Posterior cingulate gyrus (tissue), 11 donors: ENCODE measurements at places on chromosomes 1 and 21.

- DNase-seq: no peak
These were observed 26.2 kb downstream of the RSBN1 start for GRCh38 chr1:113786069-113786468.

GRCh38 chr1:34582356-34582755 lies 172.5 kb upstream of the GJB5 start:
- no peak for DNase-seq

DNA sequence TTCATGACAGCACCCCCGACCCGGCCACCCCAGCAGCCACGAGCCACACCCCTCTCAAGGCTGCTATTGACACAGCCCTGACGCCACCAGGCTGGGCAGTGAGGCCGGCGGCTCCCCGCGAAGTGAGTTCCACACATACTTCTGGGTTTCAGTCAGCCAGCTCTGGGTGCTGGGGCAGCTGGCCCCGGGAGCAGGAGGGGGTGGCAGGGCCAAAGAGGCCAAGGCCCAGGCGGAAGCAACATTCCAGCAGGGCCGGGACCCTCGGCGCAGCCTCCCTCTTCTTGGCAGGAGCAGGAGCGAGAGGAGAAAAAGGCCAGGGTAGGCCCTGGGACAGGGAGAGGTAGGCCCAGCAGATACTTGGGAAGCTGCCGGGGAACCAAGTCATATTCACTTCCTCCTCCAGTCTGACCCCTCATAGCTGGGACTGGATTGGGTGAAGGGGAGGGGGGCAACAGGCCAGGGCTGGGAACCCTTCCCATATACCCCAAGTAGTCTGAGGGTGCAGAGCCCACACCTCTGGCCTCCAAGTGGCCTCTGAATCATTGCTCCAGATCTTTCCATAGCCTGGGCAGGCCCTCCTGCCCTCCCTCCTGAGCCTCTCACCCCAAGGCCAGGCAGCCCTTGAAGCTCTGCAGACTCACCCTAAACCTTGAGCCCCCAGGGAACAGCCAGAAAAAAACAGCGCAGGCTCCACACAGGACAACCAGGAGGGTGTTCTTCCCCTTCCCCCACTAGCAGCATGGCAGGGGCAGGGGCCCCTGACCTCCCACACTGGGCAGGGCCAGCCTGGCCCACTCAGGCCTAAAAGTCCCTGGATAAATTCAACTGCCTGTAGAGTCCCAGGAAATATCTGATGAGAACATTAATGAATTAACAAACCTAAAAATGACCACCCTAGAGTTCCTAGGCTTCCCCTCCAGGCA lies 5.7 kb downstream of the HSPG2 start:
- DNase-seq: no peak

DNA sequence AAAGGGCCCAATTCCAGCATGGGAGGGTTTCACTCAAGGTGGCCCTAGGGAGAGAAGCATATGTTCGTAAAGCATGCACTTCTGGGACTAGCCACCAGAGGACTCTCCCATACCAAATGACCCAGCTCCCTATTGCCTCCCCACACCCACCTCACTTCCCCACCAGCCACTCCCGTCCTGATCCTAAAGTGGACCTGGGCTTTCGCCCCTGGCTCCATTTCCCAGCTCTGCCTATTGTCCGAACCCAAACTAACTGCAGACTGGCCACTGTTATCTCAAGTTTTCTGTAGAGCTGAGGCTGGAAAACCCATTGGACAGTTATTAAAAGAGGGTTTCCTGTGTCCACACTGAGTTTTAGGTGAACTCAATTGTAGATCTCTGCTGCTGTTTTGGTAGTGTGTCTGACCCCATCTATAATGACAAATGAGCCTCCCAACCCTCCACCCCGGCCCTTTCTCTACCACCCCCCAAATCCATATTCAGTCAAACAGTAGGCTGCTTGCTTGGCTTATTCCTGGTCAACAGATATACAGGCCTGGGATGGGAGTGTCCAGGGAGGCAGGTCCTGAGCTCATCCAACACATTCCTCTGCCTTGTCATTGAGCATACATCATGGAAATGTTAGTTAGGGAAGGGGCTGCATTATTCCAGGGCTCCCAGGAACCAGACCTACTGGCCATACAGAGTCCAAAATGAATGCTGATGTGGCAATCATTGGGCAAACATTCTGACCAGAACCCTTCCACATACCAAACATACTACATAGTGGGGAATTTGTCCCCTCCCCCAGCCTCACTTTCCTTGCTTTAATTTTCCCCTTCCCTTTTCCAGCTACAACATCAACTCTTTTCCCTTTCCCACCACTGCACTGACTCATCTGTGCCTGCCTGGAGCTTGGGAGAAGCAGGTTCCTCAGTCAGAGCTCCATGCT lies 59.2 kb downstream of the ABCA4 start:
- DNase-seq: no peak

GRCh38 chr1:225664762-225665161 lies 11.8 kb upstream of the ENAH start:
- no peak for DNase-seq

- DNase-seq: no peak
These were observed 18.2 kb downstream of the KIF1B start for GRCh38 chr1:10228528-10228927.

DNA sequence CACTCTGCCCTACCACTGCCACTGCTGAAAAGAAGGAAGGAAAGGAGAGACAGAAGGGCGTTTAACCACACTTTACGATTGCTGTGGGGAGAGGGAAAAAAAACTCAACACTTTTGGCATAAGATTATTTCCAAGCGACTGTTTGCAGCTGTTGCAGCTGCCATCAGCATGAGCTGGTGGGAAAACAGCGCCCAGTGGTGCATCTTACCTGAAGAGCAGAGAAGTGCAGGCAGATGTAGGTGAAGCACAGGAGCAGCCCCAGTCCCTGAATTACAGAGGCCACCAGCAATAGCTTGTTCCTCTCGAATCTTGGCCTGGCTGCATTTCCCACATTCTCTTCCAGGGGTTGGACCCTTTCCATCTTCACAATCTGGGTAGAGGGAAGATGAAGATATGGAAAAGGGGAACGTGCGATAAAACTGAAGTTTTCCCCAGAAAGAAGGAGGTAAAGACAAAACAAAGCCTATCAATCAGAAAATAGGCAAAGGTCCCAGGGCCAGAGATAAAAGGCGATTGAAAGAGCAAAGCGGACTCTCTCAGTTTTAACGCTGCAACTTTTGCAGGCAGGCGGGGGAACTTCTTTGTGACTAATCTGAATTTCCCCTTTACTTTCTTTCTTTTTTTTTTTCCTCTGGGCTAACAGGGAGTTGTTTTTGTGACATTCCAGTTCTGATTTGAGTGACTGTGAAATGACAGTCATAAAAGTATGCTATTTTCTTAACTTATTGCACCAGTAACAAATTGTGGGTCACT lies at the start of gene TNFSF4:
TSS of gene TNFSF4 (minus strand) at position 516 of the 753 bp plus-strand sequence. CDS start at position 361, 155 bp downstream.
- no peak for DNase-seq

- no peak for DNase-seq
These were observed 27.6 kb downstream of the KIRREL1 start for GRCh38 chr1:158020886-158021620.

GRCh38 chr1:176656257-176656995 lies 193.5 kb downstream of the PAPPA2 start:
- DNase-seq: no peak

DNA sequence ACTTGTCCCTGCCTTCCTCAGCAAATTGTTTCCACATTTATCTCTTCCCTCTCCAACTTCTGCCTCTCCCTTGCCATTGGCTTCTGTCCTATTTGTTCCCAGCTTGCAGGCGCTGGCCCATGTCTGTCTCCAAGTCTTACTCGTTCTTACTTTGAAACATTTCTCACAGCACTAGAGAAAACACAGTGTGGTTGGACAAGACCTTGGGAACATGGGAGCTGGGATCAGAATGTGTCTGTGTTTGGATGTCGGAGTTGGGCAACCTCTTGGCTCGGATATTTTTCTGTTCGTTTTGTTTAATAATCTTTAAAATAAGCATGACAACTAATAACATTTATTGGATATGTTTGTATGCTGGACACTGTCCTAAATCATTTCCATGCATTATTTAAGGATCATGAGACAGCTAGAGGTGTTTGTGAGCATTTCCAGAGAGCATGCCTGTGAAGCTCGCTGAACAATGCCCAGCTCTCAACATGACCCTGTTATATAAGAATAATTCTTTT lies 5.9 kb upstream of the BRWD1 start:
- no peak for DNase-seq

DNA sequence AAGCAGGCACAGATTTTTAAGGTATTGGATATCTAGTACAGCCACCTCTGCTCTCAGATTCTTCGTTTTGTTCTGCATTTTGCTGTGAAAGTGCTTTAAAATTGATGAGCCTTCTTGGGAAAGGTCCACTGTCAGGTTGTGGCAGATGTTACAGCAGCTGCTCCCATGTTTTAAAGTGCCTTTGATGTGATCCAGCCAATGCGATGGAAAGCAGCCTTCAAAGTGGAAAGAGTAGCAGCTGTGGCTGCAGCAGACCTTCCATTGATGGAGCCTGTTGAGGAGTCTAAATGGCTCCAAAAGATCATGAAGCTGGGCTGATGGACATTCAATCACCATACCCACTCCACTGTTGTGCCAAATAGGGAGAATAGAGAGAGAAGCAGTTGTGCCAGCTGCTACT lies 816.9 kb downstream of the PLA2G4A start:
- no peak for DNase-seq

DNA sequence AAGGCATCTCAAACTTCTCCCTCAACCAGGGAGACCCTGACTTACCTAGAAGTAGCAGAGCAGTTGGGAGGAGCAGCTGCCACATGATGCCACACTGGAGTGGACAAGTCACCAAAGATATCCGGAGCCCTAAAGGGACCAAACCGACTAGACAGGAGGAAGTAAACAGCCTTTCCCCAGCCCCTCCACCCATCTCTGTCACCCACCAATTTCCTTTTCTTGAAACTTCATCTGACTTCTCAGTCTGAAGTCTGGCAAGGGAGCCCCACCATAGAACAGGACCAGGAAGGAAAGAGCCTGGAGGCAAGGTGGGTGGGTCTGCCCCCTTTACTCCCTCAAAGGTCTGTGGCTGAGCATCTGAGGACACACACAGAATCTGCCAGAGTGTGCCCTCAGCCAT lies at the start of gene FCGR3A:
TSS of gene FCGR3A (minus strand) at position 167 of the 400 bp plus-strand sequence. CDS start at position 85, 82 bp downstream.
- DNase-seq: peak; percentile 65

GRCh38 chr21:27954543-27955165 lies 987.8 kb upstream of the ADAMTS5 start:
- no peak for DNase-seq

GRCh38 chr1:222790115-222790514 lies 24.7 kb upstream of the DISP1 start:
- no peak for DNase-seq

DNA sequence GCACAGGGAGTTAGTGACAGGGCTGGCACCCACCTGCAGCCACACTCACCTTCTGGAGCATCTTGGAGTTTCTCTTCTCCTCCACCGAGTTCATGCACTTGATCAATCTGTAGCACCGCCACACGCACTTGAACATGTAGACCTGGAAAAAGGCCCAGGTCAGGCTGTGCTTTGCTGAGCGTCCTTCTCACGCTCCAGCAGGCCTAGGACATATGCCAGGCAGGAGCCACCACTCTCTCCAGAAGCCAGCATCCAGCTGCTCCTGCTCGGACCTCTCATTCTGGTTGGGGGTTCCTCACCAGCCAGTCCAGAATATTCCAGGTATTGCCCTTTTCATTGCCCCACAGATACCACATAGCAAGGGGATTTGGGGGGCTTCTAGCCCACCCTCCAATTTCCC lies 11.7 kb upstream of the MATN1 start:
- DNase-seq: no peak

GRCh38 chr1:14138135-14138506 lies 438.1 kb downstream of the PRDM2 start:
- no peak for DNase-seq

- DNase-seq: no peak
These were observed 38.6 kb downstream of the VANGL2 start for GRCh38 chr1:160438935-160439334.

DNA sequence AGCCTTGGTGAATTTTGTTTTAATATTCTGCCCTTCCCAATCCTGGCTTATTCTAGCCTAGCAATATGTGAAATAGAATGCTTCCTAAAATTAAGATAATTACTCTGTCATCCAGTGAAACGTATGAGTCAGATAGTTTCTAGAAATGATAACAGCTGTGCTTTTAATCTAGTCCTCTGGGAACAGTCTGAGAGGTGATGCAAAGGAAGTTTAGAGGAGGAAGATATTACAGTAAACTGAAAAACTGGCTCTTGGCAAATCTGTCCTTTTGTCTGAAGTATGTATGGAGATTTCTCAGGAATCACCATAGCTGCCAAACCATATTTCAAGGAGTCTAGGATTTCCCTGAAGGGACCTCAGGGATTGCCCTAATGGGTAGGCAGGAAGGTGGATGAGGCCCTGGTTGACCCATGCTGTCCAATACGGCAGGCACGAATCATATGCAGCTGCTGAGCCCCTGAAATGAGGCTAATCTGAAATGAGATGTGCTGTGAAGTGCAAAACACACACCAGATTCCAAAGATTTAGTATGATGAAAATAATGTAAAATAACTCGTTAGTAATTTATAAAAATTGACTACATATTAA lies 70.8 kb upstream of the LBR start:
- no peak for DNase-seq

- no peak for DNase-seq
These were observed 36.9 kb upstream of the DISP1 start for GRCh38 chr1:222777977-222778376.

DNA sequence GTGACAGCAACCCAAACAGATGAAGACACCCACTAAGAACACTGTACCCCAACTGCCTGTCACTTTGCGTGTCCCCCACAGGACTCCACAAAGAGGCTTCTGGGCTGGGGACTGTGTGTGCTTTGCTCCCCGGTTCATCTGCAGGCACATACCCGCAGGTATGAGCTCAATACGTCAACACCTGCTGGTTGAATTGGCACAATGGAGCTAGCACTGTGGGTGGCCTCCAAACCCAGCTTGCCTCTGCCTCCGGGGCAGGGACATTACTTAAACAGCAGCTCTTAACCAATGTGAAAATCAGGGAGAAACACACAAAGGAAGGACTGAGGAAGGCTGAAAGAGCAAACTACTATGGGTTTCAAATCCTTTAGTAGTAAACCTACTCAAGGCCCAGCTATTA lies 140.2 kb upstream of the TIAM1 start:
- no peak for DNase-seq

DNA sequence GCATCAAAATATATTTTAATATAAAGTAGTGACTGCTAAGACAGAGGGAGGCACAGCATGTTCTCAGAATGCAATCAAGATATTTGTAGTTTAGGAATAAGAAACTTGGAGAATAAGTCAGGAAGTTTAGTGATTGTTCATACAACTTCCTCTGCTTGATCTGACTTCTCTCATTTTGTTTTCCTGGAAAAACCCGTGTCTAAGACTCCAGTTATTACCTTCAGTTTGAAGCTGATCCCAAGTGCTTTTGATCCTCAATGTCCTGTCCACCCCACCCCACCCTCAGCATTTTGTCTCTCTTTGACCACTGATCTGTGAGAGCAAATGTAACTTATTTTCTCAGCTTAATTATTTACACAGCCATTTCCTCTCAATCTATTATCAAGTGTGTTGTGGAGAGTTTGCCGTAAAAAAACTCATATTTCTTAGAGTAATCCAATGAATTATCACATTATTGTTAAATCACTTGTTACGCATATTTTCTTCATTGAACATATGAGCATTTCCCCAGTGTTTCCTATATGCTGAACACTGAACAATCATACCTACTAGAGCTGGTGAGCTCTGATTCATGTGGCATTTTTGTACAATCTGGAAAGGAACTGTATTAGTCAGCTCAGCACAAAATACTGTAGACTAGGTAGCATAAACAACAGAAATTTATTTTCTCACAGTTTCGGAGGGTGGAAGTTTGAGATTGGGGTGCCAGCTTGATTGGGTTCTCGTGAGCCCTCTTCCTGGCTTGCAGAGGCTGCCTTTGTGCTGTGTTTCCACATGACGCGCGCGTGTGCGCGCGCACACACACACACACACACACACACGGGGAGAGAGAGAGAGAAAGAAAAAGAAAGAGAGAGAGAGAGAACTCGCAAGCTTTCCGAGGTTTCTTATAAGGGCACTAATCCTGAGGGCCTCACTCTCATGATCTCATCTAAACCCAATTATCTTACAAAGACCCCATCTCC lies 65.5 kb upstream of the DPYD start:
- DNase-seq: no peak
